CD4-positive, alpha-beta T cell treated with Interleukin-10 for 1 hour (primary cell): ENCODE measurements at places on chromosomes 13 and 19.

DNA sequence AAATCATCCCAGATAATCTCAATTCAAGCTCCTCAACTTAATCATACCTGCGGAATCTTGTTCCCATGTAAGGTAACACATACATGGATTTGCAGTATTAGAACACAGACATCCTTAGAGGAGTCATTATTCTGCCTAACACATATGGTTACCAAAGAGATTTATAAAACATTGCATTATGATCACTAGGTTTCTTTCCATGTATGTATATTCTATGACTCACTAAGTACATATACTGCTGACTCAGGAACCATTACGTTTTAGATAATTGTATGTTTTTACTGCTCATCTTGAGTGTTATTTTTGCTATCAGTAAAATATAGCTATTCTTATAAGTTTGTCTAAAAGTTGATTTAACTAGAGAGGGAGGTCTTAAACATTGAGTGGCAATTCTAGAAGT lies 182.9 kb downstream of the SLITRK6 start:
- DNase-seq, result no peak

- peak; percentile 94 for DNase-seq
Measured at GRCh38 chr19:48511800-48512503, at the start of gene LMTK3. Gene LMTK3 (minus strand): TSS chr19:48511835. CDS start chr19:48511576, 259 bp downstream.

DNA sequence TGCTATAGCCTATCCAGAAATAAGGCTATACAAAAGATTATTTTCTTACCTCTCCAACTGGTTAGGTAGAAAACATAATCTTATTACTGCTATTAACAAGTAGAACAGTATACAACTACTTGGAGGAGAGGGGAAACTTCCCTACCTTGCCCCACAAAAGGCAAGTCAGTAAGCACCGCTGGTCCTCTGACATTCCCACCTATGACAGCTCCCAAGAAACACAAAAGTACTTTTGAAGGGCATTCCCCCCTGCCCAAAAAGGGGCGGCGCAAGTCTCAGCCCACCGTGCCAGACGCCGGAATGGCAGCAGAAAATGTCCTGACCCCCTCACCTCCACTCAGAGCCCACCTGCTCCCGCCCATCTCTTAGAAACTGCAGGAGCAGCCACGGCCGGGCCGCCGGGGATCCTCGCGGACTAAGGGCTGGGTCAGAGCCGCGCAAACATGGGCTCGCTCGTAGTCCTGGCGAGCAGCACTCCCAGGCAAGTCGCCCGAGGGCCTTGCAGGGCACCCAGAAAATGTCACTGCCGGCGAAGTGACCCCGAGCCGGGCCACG lies 437 bp downstream of the SUCLA2 start:
- DNase-seq, result no peak

- peak; percentile 14 for DNase-seq
Measured at GRCh38 chr19:47729799-47730520, 15.4 kb upstream of the NOP53 start.
